ENCODE measurements at places on chromosomes 1 and 21. TPM values are rescaled to one million over a fixed set of nuclear protein-coding genes. Genes with fewer than 3 reads are reported as not detected.

The EPHB2 gene
- 30.5 TPM for polyA plus RNA-seq

The DDAH1 gene
- polyA plus RNA-seq, result 47.8 TPM

The LCA5L gene
- 1.5 TPM for polyA plus RNA-seq

The PCSK9 gene
- 24.2 TPM for polyA plus RNA-seq

The ZBTB48 gene
- polyA plus RNA-seq, result 19.9 TPM

The TMPRSS15 gene
- 27.0 TPM for polyA plus RNA-seq

The LRRIQ3 gene
- polyA plus RNA-seq, result 0.39 TPM

The DCDC2B gene
- polyA plus RNA-seq, result not detected

The ASH1L gene
- polyA plus RNA-seq, result 4.5 TPM

The ZNF648 gene
- not detected for polyA plus RNA-seq

The LCE3E gene
- not detected for polyA plus RNA-seq

The ATP5IF1 gene
- 389 TPM for polyA plus RNA-seq

The KIF26B gene
- polyA plus RNA-seq, result 4.0 TPM

The FCRL5 gene
- 0.45 TPM for polyA plus RNA-seq

The OR2M3 gene
- not detected for polyA plus RNA-seq

The NBPF6 gene
- polyA plus RNA-seq, result 0.55 TPM

The LAMC1 gene
- polyA plus RNA-seq, result 3.5 TPM

The GNG4 gene
- 6.8 TPM for polyA plus RNA-seq

The CBR3 gene
- 1.1 TPM for polyA plus RNA-seq

The TRIM45 gene
- 3.2 TPM for polyA plus RNA-seq

The CHIA gene
- polyA plus RNA-seq, result 0.15 TPM

The RGS4 gene
- polyA plus RNA-seq, result 1.1 TPM

The SPRR2E gene
- polyA plus RNA-seq, result not detected

The LORICRIN gene
- not detected for polyA plus RNA-seq

The TEX38 gene
- not detected for polyA plus RNA-seq

The TRAF3IP3 gene
- 20.0 TPM for polyA plus RNA-seq

The SFN gene
- polyA plus RNA-seq, result 128 TPM

The CALML6 gene
- 2.6 TPM for polyA plus RNA-seq

The COL11A1 gene
- polyA plus RNA-seq, result 0.03 TPM

The DVL1 gene
- polyA plus RNA-seq, result 70.0 TPM

The HSPB7 gene
- 63.5 TPM for polyA plus RNA-seq

The EDN2 gene
- polyA plus RNA-seq, result 5.5 TPM

The ZFYVE9 gene
- 6.3 TPM for polyA plus RNA-seq

The ARHGAP30 gene
- polyA plus RNA-seq, result 2.2 TPM

The DENND1B gene
- polyA plus RNA-seq, result 5.0 TPM

The IQGAP3 gene
- polyA plus RNA-seq, result 0.54 TPM

Measured in small intestine (tissue), 16 donors.